Suppressor macrophage (primary cell): ENCODE measurements at places on chromosomes 3 and 15.

GRCh38 chr15:22827125-22827524 is 11.3 kb upstream of the NIPA2 start:
- DNase-seq: no peak

- DNase-seq: no peak
Observed at GRCh38 chr3:31696009-31696297, 163.2 kb downstream of the STT3B start.

DNA sequence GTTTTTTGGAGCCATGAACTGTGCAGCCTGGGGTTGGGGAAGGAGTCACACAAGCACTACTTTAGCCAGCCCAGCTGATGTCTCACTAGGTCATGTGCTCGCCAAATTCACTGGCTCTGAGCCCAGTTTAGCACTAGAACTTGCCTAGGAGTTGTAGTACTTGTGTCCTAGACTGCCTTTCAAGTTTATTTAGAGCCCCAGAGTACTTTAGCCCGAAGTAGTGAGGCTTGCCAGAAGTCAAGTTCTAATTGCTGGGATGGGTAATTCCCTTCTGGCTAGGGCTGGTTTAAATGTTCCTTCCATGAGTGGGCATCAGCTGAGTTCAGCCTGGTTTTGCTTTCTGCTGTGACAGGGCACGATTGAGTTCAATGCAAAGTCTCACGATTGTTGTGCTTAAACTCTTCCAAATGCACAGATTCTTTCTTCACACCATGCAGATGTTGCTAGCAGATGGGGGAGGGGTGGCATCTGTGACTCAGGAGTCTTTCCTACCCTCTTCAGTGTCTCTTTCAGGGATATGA is 228.2 kb upstream of the ZPLD1 start:
- DNase-seq: peak; percentile 71

DNA sequence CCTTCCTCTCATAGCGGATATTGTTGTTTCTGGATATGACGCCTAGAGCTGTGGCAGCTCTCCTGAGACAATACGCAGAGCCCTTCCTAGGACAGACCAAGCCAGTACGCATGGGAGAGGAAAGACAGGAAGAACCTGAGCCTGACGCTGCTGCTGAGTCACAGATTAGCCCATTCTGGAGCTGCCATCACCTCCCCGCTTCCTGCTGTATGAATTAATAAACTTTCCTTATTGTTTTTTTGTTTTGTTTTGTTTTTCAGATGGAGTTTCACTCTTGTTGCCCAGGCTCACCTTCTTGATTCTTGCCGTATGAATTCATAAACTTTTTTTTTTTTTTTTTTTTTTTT is 67.0 kb downstream of the PPCDC start:
- peak; percentile 69 for DNase-seq

GRCh38 chr3:84893211-84893610 is 65.6 kb upstream of the CADM2 start:
- DNase-seq: no peak

DNA sequence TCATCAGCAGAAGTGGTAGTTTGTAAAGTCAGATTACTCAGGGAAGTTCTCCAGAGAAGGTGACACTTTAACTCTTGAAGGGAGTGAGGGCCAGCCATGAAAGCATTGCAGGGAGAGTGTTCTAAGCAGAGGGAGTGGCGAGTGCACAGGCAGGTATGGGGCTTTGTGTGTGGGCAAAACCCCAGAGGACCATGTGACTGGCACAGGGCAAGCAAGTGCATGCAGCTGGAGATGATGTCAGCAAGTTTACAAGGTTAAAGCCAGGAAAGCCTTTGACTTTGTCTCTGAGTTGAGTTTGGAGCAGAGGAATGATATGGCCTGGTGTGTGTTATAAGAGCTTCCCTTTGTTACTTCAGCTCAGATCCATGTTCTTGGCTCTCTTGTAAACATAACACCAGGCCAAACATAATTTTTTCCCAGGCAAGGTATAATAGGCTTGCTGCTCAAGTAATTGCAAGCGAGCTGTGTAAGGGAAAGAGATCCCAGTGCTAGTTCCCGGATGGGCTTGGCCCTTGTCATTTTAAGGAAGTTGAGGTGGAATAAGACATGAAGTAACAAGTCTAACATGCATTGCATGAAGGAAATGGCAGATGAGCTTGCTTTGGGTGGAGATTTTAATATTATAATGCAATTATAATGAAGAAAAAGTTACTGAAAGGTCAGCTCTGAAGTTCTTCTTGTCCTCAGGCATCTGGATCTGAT is 341.1 kb upstream of the LRRC3B start:
- no peak for DNase-seq

- DNase-seq: no peak
Observed at GRCh38 chr3:141881702-141882101, 5.3 kb downstream of the ATP1B3 start.

GRCh38 chr3:25038922-25039321 is 389.1 kb upstream of the RARB start:
- DNase-seq: no peak

- no peak for DNase-seq
Observed at GRCh38 chr3:69767571-69767970, 28.3 kb downstream of the MITF start.

DNA sequence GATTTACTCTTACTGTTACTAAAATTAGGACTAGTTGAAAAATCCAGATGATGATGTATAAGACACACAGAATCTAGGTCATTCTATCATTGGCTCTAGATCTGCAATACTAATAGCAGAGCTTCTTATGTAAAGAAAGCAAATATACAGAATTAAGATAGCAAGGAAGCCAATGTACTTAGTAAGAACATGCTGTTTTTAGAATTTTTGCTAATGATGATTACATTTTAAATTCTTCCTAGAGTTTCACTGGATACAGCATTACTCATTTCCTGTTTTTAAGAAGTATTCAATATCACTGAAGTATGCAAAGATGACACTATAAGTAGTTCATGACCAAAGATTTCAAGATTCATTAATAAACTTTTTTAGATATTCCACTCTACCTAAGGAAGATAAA is 60.7 kb downstream of the CFAP20DC start:
- DNase-seq: no peak

GRCh38 chr15:82699726-82700125 is 9.9 kb downstream of the AP3B2 start:
- DNase-seq: no peak

- no peak for DNase-seq
Observed at GRCh38 chr3:186212611-186213010, 103.7 kb upstream of the ETV5 start.

DNA sequence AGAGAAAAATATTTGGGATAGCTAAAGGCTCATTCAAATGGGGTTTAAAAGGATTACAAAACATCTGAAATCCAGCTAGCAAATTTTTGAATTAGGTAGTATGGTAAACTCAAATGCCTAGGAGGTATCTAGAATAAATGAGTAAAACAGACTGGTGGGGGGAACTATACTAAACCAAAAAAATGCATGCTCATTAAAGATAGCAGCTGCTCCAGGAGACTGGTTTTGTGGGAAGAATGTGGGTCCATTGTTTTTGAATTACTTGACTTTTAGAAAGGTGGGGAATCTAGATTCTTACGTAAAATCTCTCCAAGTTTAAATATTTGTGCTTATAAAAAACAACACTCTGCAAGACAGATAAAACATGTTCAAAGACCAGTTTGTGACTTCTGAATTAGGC is 73.8 kb downstream of the LEKR1 start:
- no peak for DNase-seq

DNA sequence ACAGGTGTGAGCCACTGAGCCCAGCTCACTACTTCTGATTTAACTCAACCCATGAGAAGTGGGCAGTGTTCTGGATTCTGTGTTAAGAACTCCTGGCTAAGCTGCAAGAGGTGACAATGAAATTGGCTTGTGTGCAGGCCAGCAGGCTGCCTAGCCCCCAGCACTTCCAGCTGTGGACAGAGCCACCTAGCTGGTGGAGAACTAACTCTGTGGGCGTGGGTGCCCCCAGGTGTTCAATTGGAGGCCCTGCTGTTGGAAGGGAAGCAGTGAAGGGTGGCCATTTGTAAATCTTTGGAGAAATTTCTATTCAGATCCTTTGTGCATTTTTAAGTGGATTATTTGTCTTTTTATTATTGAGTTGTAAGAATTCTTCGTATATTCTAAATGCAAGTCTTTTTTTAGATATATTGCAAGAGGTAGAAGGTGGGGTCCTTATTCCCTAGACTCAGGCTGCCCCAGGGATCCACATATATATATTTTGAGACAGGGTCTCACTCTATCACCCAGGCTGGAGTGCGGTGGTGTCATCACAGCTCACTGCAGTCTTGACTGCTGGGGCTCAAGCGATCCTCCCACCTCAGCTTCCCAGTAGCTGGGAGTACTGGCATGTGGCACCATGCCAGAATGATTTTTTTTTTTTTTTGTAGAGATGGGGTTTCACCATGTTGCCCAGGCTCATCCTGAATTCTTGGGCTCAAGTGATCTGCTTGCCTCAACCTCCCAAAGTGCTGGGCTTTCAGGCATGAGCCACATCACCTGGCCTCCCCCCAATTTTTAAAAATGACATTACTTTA is 7.2 kb upstream of the SCAMP5 start:
- no peak for DNase-seq

DNA sequence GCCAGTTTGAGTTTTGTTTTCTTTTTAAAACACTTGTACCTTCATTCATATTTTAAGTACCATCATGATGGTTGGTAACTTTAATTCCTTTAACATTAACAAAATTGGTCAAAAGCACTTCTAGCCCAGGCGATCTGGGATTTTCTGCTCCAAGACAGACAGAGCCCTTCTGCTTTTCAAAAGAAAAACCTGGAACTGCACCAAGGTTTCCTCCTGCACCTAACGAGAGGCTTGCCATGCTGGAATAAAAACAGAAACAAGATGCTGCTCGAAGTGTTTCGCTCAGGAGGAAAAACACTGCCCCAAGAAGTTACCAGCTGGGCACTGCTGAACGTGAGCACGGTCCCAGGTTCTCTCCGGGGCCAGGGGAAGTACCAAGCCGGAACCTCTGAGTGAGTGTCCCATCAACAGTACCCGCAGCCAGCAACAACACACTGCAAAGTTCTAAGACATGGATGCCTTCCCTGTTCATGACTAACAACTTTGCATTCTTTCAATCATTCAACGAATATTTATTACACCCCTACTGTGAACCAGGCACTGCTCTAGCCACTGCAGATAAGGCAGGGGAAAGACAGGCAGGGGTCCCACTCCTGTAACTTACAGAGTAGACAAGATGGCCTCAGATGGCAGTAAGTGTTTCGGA is 98.8 kb downstream of the XXYLT1 start:
- peak; percentile 40 for DNase-seq

GRCh38 chr15:85692321-85692720 is 102.4 kb downstream of the KLHL25 start:
- DNase-seq: no peak

- no peak for DNase-seq
Observed at GRCh38 chr15:30922480-30923311, 19.0 kb downstream of the FAN1 start.

- DNase-seq: no peak
Observed at GRCh38 chr15:42107473-42107872, 13.1 kb upstream of the PLA2G4D start.

DNA sequence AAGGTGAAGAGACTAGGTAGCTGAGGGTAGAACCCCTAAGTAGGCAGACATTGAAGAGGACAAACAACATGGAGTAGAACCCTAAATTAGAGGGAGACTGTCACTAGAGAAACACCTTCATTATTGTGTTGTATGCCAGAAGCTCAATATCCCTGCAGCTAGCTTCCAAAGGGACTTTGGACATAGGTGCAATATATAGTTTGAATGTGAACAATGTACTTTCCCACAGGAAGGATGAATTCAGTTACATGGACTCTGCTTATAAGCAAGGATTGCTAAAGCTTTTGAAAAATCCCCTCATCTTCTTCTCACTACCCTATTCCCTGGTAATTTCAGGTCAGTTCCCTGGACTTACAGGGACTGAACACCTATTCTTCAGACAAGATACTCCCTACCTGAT is 288.9 kb downstream of the UBE2E2 start:
- DNase-seq: no peak
